ENCODE measurements at places on chromosomes 3 and 15.
A peak's percentile ranks its signal among the peaks of the same experiment; 100 is the strongest.

DNA sequence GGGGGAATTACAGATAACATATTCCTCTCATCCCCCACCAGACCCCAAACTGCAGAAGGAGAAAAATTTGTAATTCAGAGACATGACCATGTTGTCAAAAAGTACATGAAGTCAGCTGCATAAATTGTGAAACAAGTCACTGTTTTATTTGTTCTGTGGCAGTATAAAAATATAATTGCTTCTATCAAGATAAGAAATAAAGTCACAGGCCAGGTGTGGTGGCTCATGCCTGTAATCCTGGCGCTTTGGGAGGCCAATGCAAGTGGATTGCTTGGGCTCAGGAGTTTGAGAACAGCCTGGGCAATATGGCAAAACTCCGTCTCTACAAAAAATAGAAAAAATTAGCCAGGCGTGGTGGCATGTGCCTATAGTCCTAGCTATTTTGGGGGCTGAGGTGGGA, 87.7 kb upstream of the DPH6 start:
- DNase-seq, result no peak

- no peak for DNase-seq
Observed at GRCh38 chr3:99529265-99529664, 109.1 kb upstream of the COL8A1 start.

DNA sequence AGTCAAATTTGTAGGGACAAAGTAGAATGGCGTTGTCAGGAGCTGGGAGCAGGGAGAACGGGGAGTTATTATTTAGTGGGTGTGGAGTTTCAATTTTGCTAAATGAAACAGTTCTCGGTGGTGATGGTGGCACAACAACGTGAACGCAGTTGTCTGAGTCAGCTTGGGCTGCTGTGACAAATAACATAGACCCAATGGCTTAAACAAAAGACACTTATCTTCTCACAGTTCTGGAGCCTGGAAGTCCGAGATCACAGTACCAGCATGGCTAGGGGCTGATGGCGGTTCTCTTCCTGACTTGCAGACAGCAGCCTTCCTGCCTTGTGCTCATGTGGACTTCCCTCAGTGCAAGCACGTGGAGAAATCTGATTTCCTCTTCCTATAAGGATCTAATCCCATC, 90.2 kb downstream of the CHSY1 start:
- DNase-seq, result no peak

GRCh38 chr3:35296533-35296932, 342.8 kb upstream of the ARPP21 start:
- no peak for DNase-seq

DNA sequence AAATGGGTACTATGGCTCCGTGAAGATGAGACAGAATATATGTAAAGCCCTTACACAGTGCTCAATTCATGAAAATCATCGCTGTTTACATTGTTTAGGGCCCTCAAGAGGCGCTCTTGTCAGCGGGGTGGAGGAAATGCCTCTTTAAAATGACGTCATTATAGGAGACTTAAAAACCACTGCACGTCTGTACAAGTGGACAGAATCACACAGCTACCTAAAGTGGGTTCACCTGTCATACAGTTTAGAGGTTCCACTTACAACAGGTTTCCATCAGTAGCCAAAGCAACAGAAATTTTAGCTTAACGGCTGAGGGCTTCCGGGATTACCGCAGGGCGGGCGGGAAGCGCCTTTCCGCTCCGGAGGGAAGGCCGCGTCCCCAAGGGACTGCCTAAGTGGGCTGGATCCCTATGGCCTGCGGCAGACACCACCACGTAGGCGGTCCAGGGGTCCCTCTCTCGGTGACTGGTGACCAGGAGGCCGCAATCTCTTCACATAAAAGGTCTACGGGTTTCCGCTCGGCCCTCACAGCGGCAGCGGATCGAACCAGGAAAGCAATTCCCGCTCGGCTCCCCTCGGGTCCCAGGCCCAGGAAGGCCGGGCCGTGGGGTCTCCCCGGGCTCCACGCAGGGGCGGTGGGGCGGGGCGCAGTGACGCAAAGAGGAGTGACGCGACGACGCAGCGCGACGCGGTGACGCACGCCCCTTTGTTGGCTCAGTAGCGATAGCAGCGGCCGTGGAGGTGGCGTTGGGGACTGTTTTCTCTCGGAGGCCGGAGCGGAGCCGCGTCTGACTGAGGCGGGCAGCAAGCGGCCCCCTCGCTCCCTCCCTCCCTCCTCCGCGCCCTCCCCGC, at the start of gene ARIH1:
ARIH1 (plus strand) TSS at position 717 of the 852 bp plus-strand sequence. CDS start 310 bp downstream, outside the sequence.
- peak; percentile 97 for DNase-seq

GRCh38 chr3:157526036-157526435, 22.8 kb upstream of the VEPH1 start:
- DNase-seq, result no peak

DNA sequence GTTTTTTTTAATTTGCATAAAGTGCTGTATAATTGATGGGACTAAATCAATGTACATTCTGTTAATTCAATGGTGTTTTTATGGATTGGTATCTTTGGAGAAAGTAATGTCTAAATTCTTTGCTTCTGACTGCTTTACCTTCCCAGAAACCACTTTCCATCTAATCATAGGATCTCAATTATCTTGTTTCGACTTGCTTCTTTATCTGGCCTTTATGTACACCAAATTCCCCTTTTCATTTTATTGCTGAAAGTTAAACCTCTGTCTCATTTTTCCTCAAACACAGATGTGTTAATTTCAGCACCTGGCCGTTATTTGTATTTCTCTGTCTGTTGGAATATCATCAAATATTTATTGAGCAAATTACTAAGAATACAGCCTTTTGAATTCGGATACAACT, 287.3 kb upstream of the GBE1 start:
- DNase-seq, result no peak

GRCh38 chr3:127848131-127849129, 26.1 kb upstream of the MGLL start:
- no peak for DNase-seq

DNA sequence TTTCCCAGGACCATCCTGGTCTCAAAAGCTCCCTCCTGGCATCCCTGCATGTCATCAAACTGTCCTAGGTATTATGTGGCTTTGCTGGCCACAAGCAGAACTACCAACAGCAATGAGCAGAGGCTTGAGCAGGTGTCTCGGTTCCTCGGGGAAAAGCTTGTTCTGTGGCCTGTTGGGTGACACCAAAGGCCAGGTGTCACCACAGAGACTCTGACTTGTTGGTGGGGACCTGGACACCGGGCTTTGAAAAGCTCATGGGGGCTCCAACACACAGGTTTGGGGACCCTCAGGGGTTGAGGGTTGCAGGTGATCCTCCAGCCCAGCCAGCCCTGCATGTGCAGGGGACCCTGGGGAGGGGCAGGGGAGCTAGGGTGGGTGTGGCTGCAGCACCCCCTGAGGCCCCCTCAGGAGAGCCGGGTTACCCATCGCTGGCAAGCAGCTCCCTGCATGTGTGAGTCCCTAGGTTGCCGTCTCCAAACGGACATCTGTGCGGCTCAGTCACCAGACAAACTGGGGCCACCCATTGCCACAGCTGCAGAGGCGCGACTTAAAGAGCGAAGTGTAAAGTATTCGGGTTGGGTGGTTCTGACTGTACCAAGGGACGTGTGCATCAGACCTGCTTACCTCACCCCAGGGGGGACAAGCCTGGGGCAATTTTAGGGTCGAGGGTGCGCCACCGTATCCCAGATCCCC, 140.1 kb downstream of the CHSY1 start:
- DNase-seq, result no peak

DNA sequence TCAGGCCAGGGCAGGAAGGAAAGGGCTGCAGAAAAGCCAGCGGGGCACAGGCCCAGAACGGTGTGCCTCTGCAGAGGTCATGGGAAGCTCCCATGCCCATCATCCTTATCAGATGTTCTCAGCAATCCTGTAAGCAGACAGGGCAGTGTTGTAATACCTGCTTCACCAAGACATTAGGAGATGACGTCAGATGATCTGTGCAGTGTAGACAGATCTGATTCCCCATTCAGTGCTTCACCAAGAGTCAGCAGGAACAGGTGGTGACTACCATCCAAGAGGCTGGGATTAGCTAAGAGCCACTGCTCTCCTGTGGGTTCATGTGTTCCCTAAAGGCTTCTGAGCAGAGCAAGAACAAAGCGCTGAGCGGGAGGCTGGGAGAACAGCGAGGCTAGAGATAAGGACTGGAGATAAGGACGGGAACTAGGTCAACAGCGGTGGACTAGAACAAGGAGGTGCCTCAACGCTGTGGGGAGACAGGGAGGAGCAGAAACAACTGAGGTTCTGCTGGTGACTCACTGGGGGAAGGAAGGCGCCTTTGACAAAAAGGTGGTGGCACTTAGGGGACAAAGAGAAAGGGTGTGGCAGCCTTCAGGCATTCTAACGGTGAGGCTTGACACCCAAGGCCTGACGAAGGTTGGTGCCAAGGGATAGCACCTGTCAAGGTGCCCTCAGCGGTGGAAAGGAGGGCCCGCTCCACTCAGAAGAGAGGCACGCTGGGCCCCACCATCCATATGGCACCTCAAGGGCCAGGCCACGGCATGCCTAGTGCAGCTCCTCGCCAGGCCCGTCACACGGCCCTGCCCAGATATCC, 28.4 kb downstream of the CCDC12 start:
- peak; percentile 31 for DNase-seq

DNA sequence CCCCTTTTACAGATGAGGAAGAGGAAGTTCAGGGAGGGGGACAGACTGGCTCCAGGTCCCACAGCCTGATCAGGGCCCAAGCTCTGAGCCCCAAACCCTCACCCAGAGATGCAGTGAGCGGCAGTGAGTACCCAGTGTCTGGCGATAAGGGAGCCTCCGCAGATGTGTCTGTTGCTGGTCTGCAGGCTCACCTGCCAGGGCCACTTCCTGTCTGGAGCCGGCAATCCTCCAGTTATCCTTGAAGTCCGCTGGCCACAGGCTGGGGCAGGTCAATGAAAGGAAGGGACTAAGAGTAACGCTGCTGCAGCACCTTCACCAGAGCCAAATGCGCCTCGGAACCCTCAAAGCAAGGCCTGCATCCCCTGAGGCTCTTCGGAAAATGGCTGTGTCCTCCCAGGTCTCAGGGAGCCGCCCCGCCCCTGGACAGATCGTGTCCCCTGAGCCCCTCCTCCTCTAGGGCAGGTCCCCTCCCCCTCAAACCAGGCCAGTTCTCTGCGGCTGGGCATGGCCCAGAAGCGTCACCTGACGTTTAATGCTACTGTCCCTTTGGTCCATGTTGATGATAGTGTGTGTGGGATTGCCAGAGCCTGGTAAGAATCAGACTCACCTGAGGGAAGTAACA, 51.5 kb downstream of the MYL3 start:
- DNase-seq, result no peak

GRCh38 chr3:157789162-157789561, 285.9 kb upstream of the VEPH1 start:
- no peak for DNase-seq

DNA sequence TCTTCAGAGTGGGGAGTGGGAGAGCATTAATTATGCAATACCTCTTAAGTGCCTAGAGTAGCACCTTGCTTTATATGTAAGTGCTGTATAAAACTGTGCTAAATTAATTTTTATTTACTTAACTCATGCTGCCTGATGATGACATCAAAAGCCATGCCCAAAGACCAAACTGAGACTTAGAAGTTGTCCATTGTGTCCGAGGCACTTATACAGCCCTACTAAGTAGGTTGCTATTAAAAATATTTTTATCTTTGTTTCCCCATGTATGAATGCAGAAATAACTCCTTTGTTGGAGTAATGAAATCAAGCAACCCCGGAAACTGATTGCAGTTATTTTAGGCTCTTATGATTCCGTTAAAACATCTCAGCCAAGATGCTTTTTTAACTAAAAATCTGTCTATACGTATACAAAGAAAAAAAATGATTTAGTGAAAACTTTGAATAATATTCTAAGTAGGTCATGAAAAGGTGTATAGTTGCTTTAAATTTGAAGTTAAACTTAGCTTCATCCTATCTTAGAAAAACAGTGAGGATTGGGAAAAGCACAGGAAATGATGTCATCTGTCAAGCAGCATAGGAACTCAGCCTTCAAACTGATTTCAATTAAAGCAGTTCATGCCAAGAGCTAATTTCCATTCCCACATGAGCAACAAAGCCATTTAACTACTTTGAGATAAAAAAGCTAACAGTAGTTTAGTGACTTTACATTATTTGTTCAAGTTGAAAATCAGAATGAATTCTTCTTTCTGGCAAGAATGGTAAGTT, 43.0 kb downstream of the FBN1 start:
- DNase-seq, result no peak

- no peak for DNase-seq
Observed at GRCh38 chr3:194806991-194807630, 121.4 kb downstream of the FAM43A start.

DNA sequence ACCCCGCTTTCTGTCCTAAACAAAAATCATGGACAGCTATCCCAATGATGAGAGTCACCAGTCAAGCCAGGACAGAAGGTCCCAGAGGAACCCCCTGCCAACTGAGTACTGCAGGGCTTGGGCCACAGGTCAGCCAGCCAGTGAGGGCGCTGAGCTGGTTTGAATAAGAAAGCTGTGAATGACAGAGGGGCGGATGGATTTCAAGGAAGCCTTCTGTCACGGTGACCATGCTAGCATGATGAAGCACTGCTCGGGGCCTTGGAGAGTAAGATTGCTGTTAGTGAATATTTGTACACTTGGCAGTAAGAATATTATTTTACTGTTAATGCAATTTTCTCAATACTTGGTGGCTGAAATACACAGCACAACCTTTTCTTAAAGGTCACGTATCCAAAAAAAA, 734.0 kb upstream of the NR2F2 start:
- no peak for DNase-seq

DNA sequence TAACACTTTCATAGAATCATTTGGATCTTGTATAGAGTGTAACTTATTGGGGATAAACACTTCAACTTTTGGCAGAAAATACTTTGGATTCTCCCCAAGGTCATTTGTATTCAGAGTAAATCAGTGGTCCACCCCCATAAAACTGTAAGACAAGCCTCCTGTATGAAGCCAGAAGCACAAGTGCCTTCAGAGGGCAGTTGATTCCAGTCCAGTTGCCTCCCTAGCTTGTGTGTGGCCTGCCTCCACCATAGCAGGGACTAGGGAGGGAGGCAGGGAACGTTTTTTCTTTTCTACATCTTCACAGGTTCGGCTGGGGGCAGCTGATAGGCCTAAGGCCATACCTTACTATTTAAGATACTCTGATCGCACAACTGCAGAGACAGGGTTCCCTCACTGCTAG, 11.6 kb downstream of the GORASP1 start:
- no peak for DNase-seq

- no peak for DNase-seq
Observed at GRCh38 chr3:38580450-38581382, 68.8 kb downstream of the SCN5A start.

GRCh38 chr3:165185707-165186327, 10.4 kb downstream of the SLITRK3 start:
- no peak for DNase-seq

- no peak for DNase-seq
Observed at GRCh38 chr3:146160964-146161662, at the start of gene PLOD2. TSS of gene PLOD2 (minus strand) at chr3:146161184. CDS start at chr3:146160989, 195 bp downstream.

DNA sequence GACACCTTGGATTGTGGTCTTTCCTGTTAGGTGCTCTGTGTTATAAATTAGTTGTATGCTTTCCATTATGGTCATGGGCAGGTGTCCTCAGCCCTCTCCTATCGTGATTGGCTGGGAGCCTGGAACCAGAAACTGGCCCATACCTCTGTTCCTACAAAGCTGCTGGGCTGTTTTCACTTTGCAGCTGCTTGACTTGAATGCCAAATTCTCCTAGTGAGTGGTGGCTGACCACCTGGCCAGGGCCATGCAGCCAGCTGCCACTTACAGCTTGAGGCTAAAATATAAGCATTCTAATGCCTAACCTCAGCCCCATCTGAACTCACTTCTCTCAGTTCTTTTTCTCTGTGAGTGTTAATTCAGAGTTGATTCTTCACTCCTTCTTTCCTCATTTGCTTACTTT, 239.3 kb upstream of the GBE1 start:
- DNase-seq, result no peak

All from stimulated activated CD4-positive, alpha-beta T cell treated with anti-CD3 and anti-CD28 coated beads, Interleukin-12 subunit alpha, Interleukin-12 subunit beta, amount 100 ng/mL, for 4 hours (primary cell).